ENCODE measurements at places on chromosomes 7 and 10.

DNA sequence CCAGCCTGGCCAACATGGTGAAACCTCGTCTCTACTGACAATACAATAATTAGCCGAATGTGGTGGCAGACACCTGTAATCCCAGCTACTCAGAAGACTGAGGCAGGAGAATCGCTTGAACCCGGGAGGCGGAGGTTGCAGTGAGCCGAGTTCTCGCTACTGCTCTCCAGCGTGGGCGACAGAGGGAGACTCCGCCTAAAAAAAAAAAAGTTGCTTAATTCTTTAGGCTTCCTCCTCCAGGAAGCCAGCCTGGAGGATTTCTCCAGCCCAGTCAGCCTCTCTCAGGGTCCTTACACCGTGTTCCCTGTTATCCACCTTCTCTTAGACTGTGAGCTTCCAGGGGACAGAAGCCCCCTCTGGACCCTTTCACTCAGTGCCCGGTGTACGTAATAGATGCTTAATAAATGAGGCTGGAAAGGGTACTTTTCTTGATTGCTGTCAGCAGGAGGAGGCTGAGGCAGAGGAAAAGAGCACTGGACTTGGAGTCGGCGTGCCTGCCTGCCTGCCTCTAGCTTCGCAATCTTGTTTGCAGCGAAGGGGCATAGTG is 16.4 kb upstream of the NODAL start:
- DNase-seq, result no peak

DNA sequence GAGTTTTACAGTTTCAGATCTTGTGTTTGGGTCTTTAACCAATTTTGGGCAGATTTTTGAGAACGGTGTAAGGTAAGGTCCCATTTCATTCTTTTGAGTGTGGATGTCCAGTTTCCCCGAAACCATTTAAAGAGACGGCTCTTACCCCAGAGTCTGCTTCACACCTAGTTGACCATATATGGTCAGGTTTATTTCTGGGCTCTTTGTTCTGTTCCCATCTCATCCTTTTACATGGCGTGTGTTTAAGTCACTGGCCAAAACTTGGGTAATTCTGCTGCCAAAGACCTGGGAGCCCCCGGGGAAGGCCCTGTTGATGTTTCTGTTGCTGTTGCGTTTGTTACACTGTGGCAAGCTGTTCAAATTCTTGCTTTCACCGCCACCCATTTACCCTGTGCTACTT is 120.1 kb downstream of the PTPRN2 start:
- DNase-seq, result no peak

DNA sequence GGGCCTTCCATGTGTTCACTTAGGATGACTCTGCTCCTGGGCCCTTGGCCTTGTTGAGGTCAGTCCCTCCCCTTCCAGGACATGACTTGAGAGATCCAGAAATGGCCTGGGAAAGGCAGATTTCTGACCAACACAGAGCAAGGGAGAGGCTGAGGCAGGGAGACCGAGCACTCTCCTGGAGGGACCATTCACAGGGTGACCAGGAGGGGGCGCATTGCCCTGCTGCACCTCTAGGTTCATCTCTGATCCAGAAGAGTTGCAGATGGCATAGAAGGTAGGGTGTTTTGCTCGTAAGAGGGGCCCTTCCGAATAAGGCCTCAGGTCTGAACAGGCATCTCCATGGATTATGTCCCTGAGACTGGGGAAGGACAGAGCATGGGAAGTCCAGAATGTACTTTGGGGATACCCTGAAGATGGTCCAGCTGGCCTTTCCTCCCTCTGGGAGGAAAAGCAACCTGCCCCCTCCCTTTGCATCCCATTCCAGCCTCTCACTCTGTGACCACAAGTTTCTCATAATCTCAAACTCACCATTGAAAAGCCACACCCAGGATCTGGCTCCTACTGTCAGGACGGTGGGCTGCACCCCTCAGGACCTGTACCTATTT is 6.6 kb downstream of the DMBT1 start:
- no peak for DNase-seq

- DNase-seq, result no peak
Measured at GRCh38 chr10:11450427-11450826, 161.0 kb downstream of the USP6NL start.

DNA sequence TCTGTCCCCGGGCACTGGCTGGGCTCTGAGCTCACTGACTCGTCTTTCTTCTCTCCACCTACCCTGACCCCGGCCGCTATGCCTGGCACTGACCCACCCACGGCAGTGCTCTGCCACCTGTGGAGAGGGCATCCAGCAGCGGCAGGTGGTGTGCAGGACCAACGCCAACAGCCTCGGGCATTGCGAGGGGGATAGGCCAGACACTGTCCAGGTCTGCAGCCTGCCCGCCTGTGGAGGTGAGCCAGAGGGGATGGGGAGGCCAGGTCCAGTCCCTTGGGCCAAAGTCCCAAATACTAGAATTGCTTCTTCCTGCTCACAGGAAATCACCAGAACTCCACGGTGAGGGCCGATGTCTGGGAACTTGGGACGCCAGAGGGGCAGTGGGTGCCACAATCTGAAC is 27.3 kb downstream of the TBATA start:
- no peak for DNase-seq

GRCh38 chr10:127578259-127578960 is 29.3 kb downstream of the NPS start:
- DNase-seq, result no peak
